ENCODE measurements at places on chromosomes 6 and 20.
A peak's percentile ranks its signal among the peaks of the same experiment; 100 is the strongest.

DNA sequence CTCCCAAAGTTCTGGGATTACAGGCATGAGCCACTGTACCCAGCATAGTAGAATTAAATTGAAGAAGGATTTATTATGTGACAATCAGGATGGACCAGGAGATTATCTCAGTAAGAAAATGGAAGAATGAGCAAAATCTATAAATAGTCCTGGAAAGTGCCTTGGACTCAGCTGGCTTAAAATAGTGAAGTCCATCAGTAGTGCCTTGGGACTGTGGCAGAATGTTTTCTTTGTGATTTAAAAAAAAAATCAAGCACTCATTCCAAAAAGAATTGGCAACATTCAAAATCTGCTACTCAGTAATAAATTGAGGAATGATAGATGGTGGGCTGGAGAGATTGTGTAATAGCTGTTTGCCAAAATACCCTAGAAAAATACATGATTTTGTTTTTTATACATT, 37.0 kb upstream of the MAS1 start:
- DNase-seq, result no peak

DNA sequence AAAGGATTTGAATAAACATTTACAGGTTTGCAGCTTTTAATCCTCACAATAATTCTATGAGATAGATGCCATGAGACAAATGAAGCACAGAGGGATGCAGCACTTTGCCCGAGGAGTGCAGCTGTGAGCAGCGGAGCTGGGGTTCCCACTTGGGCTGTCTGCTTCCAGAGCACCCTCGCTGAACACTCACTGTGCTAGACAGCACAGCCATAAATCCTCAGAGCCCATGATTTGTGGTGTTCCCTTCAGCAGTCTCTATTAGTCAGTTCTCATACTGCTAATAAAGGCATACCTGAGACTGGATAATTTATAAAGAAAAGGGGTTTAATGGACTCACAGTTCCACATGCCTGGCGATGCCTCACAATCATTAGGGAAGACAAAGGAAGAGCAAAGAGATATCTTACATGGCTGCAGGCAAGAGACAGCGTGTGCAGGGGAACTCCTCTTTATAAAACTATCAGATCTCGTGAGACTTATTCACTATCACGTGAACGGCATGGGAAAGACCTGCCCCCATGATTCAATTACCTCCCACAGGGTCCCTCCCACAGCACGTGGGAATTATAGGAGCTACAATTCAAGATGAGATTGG, 25.3 kb upstream of the CTAGE9 start:
- no peak for DNase-seq

DNA sequence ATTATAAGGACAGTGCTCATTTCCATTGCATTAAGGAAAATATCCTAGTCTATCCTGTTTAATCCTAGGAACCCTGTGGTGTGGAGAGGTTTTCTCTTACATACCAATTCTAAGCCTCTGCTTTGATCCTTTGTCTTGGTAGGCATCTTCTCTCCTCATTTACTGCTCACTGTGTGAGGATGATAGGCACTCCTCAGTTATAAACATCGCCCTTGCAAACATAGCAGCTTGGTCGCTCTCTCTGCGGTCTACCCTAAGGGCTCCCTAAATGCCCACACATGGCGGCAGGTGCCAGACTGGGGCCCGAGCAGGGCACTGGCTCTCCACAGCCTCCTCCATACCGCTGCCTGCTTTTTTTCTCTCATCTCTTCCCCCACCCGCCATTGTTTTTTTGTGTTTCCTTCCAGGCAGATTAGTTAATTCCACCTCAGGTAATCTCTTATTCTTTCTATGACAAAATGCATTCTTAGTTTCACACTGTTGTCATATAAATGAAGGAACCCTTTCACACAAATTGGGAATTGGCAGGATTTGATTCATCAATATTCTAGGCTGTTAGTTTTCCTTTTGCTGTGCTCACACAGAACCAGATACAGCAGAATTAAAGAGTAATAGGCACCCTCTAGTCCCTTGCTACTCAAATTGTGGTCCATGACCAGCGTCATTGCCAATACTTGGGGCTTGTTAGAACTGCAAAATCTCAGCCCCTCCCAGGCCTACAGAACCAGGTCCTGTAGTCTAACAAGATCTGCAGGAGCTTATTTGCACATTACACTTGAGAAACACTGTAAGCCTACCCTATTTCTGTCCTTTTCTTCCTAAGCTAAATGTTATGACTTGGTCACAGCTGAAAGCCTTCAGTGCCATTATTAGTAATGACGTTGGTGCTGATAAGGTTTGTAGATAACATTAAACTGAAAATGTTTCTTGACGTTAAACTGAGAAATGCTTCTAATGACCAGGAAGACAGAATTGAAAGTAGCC, 36.3 kb downstream of the CARMIL1 start:
- no peak for DNase-seq

DNA sequence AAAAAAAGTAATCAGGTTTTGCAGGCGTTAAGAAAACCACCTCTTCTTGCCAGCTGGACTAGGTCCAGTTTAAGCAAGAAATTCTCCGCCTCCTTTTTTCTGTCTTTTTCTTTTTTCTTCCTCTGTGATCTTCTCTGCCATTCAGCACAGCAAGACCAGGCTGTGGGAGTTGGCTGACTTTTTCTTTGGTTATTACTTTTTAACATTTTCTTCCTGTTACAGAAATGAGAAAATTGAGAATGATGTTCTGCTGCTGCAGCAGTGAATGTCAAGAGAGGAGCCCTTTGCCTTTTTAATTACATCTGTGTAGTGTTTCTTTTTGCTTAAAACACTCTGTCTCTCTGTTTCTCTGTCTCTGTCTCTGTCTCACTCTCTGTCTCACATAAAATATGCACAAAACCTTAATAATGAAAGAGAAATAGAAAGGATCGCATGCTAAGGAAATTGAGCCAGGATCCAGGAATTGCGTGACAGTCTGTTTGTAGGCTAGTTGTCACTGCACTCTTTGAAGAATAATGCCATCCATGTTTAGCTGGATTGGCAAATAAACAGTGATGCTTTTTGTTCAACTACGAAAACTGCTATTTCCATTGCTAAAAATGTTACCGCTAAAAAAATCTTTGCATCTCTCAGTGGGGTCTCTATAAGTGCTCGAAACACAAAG, 103.2 kb upstream of the SUPT3H start:
- no peak for DNase-seq

GRCh38 chr6:128358244-128358776, 162.1 kb downstream of the PTPRK start:
- DNase-seq, result no peak

DNA sequence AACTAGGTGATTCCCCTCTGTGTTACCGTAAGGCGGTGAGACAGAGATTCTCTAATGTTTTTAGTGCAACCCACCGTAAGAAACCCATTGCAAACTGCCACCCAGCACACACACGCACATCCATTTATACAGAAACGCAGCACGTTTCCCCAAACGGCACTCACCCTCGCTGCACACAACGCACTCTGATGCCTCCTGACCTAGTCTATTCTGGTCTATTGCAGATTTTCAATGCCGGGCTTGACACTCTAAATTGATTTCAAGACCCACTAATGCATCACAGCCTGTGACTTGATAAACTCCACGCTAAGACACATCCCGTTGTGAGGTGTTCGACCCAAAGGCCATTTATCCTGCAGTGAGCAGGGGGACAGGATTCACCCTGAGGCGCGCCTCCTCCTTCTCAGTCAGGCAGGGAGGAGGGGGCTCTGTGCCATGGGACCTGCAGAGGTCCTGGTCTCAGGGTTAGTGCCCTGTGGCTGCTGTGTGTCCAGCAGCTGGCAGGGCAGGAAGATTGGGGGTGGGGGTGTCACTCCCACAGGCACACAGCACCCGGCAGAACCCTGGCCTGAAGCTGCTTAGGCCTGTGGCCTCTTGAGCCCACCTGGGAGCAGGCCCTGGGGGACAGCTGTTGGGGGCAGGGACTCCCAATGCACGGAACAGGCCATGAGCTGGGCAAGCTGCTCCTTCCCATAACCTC, 335.6 kb downstream of the PREX1 start:
- no peak for DNase-seq

DNA sequence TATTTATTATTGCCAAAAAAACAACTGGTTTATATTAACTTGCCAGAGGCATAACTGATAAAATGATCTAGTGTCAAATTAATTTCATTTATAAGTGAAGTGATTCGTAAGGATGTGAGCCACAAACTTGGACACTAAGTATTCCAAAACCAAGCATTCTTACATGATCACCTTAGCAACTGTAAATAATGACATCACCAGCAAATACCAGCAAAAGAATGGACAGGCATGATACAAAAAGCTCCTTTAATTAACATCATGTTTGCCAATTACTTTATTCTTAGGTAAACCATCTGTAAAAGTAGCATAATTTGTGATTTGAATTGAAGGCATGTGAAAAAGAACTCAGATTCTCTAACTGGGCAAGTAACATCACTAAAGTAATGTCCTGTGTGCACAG, 17.2 kb upstream of the FNDC1 start:
- DNase-seq, result no peak

GRCh38 chr6:36873612-36874442, 776 bp downstream of the PPIL1 start:
- peak; percentile 30 for DNase-seq

DNA sequence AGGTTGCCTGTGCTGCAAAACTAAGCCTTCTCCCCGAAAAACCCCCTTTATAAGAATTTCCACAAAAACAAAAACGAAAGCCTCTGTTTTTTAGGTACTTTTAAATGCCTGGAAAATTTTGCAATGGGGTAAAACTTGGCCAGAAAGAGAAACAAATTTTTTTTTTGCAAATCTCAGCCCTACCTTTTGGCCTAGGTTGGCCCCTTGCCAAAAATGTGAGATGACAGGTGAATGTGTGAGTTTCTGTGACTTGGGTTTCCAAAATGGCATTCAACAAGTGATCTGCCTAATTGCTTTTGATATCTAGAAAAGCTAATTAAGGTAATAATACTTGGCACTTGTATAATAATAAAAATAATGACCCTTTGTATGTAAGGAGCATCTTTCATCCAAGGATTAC, 48.4 kb downstream of the MAFB start:
- DNase-seq, result no peak

GRCh38 chr6:5992551-5993225, 14.0 kb downstream of the NRN1 start:
- no peak for DNase-seq

GRCh38 chr6:51474022-51474975, 613.1 kb downstream of the PKHD1 start:
- DNase-seq, result no peak

DNA sequence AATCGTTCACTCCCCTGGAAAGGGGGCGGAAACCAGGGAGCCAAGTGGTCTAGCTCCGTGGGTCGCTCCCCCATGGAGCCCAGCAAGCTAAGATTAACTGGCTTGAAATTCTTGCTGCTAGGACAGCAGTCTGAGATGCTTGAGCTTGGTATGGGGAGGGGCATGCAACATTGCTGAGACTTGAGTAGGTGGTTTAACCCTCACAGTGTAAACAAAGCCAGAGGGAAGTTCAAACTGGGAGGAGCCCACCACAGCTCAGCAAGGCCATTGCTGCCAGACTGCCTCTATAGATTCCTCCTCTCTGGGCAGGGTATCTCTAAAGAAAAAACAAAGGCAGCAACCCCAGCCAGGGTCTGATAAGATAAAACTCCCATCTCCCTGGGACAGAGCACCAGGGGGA, 43.2 kb downstream of the COL21A1 start:
- no peak for DNase-seq

DNA sequence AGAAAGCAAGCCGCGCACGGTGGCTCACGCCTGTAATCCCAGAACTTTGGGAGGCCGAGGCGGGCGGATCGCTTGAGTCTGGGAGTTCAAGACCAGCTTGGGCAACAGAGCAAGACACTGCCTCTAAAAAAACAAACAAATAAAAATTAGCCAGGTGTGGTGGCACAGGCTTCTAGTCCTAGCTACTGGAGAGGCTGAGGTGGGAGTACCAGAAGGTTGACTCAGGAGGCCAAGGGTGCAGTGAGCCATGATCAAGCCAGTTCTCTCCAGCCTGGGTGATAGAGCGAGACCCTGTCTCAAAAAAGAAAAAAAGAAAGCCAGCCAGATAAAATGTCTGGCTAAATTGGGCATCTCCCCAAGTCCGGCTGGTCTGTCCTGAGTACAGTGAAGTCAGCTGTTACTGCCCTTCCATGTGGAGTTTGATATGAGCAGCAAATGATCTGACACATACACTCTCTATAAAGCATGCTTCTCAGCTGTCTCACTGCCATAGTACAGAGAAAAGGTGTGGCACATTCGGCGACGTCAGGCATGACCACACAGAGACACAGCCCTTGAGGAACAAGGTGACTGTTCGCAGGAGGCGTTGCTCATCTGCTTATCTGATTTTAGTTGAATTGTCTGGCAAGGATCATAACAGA, 13.0 kb downstream of the CD83 start:
- no peak for DNase-seq

DNA sequence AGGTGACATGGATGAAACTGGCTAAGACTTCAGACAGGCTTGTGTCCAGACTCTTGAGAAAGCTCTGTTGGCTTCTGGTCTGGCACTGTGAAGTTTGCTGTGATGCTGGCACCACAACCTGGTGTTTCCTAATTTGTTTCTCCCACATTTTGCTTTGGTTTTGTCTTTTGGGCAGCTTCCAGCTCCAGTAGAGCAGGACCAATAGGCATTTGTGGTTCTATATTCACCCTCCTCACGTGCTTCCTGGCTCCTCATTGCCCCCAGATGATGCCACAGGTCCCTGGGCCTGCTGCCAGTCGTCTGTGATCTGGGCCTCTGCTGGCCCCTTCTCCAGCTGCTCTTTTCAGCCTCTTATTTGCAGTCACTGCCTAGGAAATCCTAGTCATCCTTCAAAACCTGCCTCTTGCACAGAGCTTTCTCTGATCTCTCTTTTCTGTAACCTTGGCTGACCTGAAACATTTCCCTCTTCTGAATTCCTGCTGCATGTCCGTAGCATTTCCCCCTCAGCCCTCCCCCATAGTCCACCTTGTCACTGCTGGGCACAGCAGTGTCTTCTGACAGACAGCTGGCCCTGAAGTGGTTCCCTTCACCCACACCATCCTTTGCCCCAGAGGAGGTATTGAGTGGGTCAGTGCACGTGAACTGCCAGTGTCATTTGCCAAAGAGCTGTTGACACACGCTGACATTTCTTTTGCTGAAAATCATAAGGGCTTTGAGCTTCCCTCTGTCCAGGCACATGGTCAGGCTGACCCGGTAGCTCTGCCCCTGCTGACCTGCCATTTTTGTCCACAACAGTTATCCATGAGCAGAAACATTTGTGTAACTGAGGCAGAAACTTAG, 63.0 kb downstream of the PTPN1 start:
- no peak for DNase-seq

- DNase-seq, result peak; percentile 6
Measured at GRCh38 chr6:80163754-80164187, 57.3 kb downstream of the BCKDHB start.

All from SW480 (cell line).